ENCODE measurements at places on chromosomes 6 and 20. TPM values are rescaled to one million over a fixed set of nuclear protein-coding genes. Genes with fewer than 3 reads are reported as not detected.

DNA sequence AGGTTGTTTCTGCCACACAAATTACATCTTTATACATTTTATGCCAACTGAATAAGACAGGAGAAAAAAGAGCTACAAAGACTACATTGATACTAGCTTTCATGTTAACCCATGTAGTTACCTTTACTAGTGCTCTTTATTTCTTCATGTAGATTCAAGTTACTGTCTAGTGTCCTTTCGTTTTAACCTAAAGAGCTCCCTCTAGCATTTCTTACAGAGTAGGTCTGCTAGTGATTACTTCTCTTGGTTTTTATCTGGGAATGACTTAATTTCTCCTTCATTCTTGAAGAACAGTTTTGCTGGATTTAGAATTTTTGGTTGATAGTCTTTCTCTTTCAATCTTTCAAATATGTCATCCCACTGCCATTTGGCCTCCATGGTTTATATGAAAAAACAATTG lies 21.2 kb upstream of the NOP56 start:
- no peak overlapping the region for H3K27ac ChIP-seq
- no peaks in the 10 kb centered on the region for H3K4me1 ChIP-seq
- peaks cover 43% of the 10 kb centered on the region for H3K27me3 ChIP-seq
- DNase-seq, result no peak
- H3K4me3 ChIP-seq, result no peak overlapping the region

DNA sequence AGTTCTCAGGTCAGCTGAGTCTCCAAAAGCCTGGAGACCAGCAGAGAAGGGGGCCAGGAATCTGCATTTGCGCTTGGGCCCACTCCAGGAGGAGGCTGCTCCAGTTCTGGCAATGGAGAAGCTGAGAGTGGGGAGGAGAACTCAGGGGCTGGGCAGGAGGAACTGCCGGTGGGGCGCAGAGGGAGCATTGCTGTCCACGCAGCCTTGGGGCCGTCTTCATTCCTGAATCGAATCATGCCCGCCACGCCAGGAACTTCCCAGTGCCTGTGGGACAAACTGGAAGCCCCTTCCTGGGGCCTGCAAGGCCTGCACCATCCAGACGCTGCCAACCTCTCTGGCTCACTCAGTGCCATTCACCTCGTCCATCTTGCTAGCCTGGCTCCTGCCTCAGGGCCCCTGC lies 16.9 kb downstream of the RAB44 start:
- H3K36me3 ChIP-seq, result no peaks in the 10 kb centered on the region
- DNase-seq, result no peak
- H3K27me3 ChIP-seq, result peaks cover 8% of the 10 kb centered on the region
- H3K27ac ChIP-seq, result no peak overlapping the region

- no peaks in the 10 kb centered on the region for H3K36me3 ChIP-seq
- DNase-seq, result no peak
- H3K27ac ChIP-seq, result no peak overlapping the region
- peaks cover 9% of the 10 kb centered on the region for H3K4me1 ChIP-seq
- no peak overlapping the region for H3K4me3 ChIP-seq
These were observed 3.7 kb downstream of the TIAM2 start for GRCh38 chr6:154998855-154999254.

TRIM15 gene
- not detected for total RNA-seq

GABRR1 gene
- not detected for total RNA-seq

CRIP3 gene
- 0.50 TPM for total RNA-seq
